ENCODE measurements at places on chromosomes 6 and 20.

GRCh38 chr6:134363323-134364039 is 45.6 kb upstream of the SGK1 start:
- DNase-seq: no peak

DNA sequence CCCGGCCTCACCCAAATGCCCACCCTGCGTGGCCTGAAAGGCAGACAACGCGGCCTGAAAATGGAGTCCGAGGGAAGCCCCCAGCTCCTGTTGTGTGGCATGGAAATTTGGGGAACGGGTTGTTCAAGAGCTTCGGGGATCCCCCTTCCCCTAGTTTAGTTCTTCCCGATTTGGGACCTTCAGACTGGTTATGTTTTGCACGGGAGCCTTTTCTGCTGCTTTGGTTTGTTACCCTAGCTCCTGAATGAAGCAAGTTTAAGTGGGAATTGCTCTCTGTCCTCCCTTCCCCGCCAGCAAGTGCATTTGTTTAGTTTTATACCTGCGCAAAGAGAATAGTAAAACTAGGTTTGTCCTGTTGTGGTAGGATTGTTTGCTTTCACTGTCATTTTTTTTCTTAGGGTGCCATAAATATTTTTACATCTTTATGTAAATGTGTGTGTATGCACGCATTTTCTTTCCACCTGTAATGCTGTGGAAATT is 604 bp downstream of the SH3BGRL2 start:
- DNase-seq: no peak

DNA sequence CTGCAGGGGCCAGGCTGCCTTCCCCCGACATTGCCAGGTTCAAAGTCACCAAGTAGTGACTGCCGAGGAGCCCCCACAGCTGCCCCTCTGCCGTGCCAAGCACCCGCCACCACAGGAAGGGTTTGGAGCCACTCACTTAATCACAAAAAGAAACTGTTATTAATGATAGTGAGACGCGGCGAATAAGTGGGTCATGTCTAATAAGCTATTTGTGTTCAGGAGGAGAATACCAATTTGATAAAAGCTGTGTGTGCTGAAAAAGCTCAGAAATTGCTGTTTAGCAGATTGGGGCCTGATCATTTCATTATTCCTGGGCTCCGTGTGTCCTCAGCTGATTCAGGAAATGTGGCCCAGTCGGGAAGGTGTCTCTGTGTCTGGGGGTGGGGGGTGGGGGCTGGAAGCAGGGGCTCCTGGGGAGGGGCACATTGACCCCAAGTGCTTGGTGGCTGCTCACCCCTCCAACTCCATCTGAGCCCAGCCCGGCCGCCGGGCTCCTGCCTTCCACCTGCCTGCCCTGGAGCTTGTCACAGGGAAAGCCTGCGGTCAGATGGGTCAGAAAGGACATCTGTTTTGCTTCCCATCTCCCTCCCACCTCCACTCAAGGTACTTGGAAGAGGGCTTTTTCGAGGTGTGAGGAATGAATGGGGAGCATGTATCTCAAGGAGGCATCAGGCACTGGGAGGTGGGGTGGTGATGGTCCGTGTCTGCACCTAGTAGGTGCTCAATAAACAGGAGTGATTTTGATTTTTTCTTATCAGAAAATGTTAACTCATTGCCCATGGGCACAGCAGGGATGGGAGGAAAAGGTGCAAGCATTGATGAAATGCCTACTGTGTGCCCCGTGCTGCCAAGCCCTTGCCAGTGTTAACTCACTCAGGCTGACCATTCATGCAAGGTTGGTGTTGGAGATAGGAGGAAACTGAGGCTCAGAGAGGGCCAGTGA is 3.0 kb downstream of the VSTM2L start:
- no peak for DNase-seq

DNA sequence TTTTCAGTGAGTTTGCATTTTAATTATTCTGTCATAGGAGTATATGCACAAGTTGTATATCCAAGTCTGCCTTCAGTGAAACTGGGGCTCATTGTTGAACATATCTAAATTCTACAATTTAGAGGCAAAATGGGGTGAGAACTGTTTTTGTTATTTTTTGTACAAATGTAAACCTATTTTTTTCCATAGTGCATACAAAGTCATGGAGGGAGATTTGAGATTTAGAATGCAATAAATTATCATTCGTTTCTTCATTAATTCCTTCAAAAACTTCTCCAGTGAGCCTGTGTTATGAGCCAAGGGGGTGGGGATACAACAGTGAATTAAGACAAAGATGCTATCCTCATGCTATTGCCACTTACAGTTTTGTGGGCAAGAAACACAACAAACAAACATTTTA is 29.8 kb upstream of the RHAG start:
- no peak for DNase-seq

DNA sequence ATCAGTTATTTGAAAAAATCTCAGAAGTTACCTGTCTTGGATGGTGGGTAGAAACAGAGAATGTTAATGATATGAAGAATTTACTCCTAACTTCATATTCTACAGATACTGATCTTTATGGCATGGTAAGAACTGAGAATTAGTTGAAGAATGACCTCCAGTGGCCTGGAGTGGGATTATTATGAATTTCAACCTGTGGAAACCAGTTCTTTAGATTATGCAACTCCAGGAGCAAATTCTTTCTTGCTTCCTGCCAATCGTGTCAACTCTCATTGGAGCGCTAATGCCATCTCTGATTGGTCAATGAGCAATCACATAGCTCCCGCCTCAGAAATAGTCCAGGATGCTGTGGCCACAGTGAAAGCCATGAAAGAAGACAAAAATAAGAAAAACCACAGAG is 40.6 kb downstream of the LYRM2 start:
- no peak for DNase-seq

DNA sequence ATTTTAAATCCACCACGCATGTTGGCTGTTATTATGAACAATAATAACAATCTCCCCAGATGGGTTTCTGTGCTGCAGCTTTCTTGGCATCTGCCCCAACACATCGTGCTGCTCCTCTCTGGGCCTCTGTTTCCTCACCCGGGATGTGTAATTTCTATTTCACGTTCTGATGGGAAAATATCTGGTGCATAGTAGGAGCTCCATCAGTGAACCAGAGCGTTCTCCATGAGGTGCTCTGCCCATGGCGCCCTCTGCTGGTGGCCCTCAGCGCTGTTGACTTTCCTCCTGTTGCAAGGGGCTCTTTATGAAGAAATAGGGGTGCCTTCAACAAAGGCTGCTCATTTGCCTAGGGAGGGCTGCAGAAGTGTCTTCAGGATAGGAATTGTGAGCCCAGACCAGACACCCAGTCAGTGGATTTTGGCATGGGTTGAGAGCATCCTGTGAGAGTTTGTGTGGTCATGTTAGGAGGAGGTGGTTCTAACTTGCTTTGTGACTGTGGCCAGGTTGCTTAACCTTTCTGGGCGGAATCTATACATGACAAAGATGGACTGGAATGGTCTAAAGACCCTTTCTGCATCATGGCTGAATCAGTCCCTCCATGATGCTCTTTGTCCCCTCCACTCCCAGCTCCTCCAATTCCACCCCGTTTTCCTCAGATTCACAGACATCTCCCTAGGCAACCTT is 8.1 kb downstream of the SCRT2 start:
- no peak for DNase-seq

DNA sequence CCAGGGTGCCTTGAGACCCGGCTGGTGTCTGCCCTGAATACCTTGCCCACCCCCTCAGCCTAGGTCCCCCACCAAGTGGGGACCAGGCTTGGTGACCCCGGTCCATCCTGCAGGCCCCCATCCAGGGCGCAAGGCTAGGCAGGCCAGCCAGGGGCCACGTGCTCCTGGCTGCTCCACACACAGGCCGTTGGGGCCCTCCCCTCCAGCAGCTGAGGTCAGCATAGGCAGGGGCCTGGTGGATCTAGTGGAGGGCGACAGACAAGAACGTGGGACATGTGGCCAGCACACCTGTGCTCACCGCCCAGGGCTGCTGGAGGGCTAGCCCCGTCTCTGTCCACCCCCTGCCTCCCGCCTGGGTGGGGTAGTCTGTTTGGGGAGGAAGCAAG is 7.5 kb upstream of the HRH3 start:
- no peak for DNase-seq

GRCh38 chr6:91540902-91541301 is 954.0 kb upstream of the MAP3K7 start:
- DNase-seq: no peak

DNA sequence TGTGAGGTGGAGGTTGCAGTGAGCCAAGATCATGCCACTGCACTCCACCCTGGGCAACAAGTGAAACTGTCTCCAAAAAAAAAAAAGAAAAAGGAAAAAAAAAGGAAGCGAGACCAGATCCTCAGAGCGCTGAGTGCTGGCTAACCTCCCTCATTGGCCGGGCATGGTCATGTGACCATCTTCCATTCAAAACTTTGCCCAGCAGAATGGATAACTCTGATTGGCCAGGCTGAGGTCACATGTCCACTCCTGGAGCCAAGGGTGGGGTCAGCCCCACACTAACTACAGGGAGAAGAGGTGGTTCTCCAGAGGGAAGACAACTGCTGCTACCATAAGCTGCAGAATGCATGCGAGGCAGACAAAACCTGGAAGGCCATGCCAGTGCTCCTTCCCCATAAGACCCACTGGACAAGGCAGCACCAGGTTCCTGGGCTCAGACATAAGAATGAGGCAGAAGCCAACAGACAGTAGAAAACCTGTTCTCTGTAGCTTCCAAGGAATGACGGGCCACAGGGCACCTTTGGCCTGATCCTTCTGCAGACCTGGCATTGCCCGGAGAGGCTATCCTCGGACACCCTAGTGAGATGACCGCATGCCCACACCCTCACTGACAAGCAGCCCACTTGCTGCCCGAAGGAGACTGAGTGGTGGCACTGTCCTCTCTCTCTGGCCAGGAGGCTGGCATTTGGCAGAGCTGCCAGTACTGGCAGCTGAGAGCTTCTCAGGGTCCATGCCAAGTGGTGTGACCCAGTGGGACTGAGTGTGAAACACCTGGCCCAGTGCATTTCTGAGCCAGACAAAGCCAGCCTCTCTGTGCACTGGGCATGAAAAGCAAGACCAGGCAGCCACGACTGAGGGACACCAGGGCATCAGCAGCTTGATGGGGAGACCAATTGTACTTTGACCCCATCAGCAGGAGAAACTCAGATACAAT is 311.9 kb upstream of the SULF2 start:
- DNase-seq: no peak

DNA sequence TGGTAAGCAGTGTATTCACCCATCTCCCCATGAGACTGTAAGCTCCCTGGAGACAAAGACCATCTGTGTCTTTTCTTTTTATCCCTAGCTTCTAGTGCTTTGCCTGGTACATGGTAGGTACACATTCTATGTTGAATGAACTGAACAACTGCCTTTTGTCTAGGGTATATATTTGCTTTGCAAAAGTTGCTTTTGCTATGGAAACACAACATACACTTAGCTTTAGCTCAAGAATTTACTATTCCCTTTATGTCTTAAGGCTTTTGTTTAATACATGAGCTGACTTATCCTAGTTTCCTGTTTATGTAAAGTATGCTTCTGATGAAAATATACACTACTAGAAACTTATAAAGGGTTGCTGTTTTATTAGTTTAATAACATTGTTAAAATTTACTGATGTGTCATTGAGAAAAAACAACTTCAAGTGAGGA is 198.2 kb downstream of the PRL start:
- no peak for DNase-seq

GRCh38 chr6:15363523-15364400 is 117.9 kb downstream of the JARID2 start:
- DNase-seq: no peak
